Inflammatory macrophage (primary cell): ENCODE measurements at places on chromosomes 7 and 10.

DNA sequence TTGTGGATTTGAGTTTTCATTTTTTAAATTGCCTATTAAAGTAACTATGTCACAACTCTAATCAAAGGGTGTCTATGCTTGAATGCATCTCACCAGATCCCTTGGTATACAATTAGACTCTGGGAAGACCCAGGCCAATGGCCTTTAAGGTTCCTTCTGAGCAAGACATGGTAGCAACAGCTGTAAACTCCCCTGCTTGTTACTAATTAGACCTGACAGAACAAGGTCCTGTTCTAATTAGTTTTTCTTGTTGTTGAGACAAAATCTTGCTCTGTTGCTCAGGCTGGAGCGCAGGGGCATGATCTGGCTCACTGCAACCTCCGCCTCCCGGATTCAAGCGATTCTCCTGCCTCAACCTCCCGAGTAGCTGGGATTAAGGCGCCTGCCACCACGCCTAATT, 2.9 kb downstream of the MYH16 start:
- no peak for DNase-seq

GRCh38 chr7:159102681-159103381, 41.8 kb downstream of the VIPR2 start:
- DNase-seq: no peak

GRCh38 chr10:67011981-67012380, 86.1 kb downstream of the LRRTM3 start:
- DNase-seq: no peak

DNA sequence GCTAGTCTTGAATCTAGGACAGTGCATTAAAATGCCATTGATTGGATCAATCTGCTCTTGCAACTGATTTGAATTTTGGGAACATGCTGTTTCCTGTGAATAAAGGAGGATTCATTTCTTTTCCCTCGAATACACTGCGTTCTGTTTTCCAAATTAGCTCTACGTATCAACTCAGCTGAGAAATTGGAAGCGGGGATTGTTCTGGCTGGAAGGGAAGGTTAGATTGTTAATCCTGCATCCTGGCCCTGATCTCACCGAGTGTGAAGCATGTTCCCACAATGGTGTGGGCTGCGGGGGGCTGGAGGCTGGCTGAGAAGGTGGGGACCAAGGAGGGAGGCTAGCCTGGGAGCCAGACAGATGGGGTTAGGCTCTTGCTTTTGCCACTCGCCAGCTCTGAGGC, 17.6 kb downstream of the HTRA1 start:
- no peak for DNase-seq

DNA sequence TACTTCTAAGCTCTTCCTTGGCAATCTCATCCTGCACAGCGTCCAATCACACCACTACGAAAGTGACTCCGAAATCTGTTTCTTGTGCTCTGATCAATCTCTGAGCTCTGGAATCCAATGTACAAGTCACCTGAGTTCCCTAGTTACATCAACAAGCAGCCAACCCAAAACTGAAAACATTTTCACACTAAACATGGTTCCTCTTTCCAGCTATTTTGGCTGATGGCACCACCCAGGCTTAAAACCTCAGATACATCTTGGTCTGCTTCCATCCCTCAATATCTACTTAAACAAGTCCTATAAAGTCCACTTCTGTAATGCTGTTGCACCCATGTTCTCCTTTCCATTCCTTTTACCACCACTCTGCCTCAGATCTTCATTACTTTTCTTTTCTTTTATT, 3.6 kb downstream of the BLOC1S2 start:
- no peak for DNase-seq

DNA sequence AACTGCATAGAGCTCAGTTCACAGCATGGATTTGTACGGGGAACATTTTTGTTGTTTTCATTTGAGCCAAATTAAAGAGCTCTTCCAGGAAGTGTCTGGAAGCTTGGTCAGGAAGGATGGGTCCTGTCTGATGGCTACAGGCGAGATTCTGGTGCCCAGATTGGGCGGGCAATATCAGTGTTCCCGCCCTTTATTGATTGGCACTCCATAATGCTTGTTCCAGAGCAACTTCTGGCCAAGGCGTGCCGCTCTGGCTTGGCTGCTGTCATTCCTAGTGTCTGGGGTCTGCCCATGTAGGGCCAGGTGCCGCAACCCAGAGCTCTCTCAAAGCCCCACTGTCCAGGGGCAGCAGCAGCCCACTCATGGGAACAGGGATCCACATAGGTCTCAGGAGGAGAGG, 45.9 kb downstream of the RAMP3 start:
- DNase-seq: no peak

DNA sequence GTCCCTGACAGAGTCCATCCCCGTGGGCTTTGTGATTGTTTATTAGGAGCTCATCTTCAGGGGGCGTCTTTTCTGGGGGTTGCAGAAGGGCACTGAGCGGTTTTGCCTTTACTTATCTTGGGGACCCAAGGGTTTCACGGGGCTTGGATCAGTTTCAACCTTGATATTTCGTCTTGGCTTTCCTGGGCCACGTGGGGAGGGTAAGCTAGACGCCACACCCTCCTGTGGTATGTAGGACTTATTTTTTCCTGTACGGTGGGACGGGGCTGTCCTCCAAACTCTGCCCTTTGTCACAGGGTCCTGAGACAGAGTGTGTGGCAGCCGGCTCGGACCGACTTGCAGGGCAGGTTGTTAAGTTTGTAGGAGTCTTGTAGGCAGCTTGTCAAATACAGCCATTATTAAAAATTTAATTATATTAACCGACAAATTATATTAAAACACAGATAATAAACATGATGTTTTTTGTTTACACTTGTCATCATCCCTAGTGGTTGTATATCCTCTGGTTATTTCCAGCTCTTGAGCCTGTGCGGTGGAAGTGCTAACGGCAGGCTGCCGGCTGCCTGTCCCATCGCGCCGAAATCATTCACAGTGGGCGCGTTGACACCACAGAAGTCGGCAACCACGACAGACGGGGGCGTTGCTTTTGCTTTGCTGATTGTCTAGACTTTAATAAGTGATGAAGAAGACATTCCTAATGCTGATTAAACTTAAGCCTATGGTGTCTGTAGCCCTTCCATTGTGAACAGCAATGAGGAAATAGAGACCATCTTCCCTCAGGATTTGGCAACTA, 193.2 kb downstream of the DNAJB6 start:
- DNase-seq: no peak

DNA sequence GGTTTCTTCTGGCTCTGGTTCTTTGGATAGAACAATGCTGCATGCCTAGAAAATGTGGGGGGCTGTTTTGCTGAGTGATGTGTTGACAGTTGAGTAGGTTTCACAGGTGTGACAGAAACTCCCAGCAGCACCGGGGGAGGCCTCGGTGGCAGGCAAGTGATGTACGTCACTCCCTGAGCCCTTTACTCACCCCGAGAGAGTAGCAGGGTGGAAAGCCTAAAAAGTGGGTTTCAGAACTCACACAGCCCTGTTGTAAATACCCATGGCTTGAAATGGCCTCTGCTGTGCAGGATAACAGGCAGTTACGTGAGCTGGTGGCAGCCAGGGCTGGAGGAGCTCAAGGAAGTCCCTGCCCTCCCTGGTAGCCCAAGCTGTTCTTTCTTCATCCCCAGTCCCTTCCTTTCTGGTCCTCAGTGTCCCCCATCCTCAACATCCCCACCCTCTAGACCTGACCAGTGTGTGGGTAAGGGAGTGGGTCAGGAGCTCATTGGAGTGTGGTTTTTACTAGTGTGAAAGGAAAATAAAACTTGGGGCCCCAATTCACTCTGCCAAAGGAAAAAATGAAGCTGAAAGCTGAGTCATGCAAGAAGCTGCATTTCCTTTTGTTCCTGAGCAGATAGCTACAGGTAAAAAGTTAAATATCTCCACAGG, 258.1 kb downstream of the STK31 start:
- no peak for DNase-seq

GRCh38 chr7:117411539-117411938, 15.8 kb downstream of the ASZ1 start:
- no peak for DNase-seq

GRCh38 chr7:148821422-148821821, 62.7 kb downstream of the EZH2 start:
- DNase-seq: no peak
